Lung (tissue), 17 donors: ENCODE measurements at places on chromosomes 2 and 18. TPM values are rescaled to one million over a fixed set of nuclear protein-coding genes. Genes with fewer than 3 reads are reported as not detected.
A peak's percentile ranks its signal among the peaks of the same experiment; 100 is the strongest.

DNA sequence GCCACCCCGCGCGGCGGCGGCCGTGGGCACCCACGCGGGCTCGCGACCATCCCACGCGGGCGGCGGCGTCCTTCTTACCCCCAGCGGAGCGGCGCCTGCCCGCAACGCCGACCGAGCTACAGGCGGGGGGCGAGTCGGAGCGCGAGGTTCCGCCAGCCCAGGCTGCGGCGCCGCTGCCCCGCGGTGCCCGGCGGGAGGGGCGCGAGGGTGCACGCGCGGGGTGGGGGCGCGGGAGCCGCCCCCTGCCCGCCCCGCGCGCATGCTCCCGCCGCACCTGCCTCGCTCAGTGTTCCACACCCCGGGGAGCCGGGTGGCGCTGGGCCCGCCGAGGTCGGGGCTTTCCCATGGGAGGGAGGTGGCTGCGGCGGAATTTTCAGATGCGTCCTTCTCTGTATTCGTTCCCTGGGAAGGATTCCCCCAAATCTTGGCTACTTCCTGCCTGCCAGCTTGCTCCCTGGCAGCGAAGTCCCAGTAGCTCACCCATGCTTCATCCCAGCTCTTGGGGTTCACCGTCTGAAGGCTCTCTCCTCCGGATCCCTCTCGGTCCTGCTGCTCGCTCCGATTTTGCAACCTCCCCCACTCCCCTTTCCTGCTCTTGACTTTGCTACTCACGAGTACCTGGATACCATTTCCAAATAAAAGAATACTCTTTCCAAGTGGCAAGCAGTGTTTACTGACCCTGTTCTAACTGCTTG lies at the start of gene L3MBTL4:
Gene L3MBTL4 (minus strand): TSS at position 189 of the 695 bp plus-strand sequence. CDS start 103,286 bp downstream, outside the sequence.
- DNase-seq, result peak; percentile 55

GRCh38 chr2:62054029-62054791 lies 141.7 kb upstream of the B3GNT2 start:
- DNase-seq, result no peak

CGREF1 gene
- 0.80 TPM for polyA plus RNA-seq

GRCh38 chr2:55232084-55232862 lies at the start of the genes CLHC1 and RPS27A:
CLHC1 (minus strand) TSS chr2:55232293; CDS start chr2:55222411, 9,882 bp downstream.
RPS27A (plus strand) TSS chr2:55232688; CDS start chr2:55232825, 137 bp downstream.
- peak; percentile 97 for DNase-seq

DSG1 gene
- not detected for polyA plus RNA-seq

AGXT gene
- 0.05 TPM for polyA plus RNA-seq

- no peak for DNase-seq
These were observed 111.3 kb downstream of the HDAC4 start for GRCh38 chr2:239289545-239289944.

EFEMP1 gene
- 112 TPM for polyA plus RNA-seq
